Activated CD4-positive, CD25-positive, alpha-beta regulatory T cell (primary cell): ENCODE measurements at places on chromosomes 12 and 14.

DNA sequence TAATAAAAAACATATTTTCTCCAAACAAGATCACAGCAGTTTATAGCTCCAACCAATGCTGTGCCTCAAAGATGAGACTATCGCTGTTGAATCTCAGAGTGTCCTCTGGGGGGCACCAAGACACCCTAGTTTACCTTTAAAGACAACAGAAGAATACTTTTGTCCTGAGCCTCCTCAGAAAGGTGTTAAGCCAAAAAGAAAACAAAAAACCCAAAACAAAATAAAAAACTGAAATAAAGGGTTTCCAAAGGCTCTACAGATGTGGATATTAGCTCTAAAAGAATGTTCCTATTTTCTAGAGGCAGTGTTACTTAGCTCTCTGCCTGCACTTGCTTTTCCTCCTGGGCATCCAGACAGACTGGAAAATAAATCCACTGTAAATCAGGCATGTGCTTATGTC lies 86.9 kb upstream of the TTC7B start:
- DNase-seq, result peak; percentile 48

DNA sequence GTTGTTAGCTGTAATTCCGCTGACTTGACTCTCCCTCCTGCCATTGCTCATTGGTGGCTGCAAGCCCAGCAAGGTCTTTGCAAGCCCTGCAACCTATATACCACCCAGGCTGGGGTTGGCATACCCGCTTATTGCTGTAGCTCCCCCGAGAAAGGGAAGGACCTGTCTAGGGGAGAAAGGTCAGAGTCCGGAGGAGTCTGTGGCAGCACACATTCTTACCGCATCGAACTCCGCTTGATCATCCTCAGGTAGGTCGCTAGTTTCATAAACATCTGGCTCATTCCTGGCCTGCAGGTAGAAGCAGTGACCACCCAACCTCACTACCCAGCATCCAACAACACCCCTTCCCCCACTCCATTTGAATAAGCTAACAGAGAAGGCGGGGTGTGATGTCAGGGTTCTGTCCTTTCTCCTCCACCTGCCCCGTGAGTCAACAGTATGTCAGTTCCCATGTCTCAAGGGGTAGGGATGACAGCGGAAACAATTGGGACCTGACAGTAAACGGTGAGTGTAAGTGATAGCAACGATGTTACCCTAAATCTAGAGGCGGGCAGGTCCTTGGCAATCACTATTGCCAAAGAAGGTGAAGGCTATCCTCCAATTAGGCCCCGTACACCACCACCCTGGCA lies 1.1 kb downstream of the DCTN2 start:
- no peak for DNase-seq

DNA sequence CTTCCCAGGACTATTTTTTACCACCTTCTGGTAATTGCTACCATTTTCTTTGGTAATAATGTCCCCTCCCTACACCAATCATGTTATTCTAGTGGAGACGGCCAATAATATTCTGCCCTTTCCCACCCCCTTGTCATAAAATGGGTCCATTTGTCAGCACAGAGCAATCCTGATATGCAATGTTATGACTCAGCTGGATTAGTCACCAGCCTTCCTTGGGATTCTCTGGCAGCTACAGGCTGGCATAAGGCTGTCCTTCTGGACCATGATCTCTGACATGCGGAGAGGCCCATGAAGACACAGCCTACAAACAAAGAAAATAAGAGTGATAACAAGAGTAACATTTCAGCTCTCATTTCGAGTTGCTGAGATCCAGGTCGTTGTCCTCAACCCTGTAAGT lies 222.0 kb upstream of the CPNE8 start:
- DNase-seq, result no peak

DNA sequence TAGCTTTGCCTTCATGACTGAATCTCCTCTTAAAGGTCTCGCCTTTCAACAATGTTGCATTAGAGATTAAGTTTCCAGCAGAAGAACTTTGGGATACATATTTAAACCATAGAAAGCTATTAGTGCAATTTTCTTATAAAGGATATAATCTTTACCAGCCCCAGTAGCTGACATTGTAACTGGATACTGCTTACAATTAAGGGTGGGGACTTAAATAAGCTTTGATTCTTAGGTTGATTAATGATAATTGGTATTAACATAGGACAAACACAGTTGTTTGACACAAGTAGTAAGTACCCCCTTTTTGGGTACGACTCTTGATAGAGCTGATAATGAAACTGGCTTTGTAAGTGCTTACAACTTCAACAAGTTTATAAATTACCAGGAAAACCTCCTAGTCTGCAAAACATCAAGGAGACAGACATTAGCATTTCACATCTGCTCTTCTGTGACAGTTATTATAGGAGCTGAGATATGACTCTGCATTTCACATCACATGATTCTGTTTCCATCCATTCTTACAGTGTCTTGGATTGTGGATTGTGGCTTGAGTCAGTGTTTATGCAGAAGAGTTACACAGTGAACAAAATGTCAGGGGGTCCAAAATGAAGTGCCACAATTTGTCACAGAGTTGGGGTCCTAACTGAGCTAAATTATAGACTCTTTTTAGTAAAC lies 249.1 kb upstream of the E2F7 start:
- DNase-seq, result no peak

DNA sequence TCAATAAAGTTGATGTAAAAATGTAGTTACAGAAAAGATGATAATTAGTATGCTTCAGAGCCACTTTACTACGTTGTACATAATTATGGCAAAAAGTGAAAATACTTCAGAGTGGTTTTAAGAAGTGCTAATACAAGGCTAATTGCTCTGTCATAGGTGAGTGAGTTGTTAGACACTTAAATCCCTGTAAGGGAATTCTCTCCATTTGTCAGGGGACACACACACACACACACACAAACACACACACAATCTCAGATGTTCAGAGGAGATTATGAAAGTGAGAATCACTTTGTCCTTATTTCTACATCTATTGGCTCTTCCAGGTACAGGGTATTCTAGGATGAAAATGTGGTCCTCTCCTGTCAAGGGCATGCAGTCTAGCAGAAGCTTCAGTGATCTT lies 208.3 kb upstream of the PELI2 start:
- DNase-seq, result no peak

DNA sequence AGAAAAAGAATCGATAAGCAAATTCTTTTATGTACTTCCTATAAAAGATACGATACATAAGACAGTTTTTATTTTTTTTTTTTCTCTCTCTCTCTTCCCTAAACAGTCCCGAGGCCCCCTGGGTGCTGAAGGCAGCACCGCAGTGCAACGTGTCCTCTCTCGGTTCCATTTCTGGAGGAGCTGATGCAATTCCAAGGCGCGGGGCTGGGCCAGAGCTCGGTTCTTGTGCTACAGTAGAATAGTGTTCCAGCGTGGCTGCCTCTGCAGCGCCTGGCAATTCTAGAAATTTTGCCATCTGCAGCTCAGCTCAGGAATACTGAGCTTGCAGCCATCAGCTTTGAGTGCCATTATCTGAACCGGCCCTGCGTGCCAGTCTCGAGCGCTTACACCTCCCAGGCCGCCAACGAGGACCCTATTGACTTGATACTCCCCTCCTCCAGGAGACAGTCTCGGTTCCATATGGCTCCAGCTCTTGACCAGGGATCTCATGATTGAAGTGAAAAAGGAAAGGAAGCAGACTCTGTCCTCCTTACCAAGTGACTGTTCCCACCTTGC lies 630 bp downstream of the ALDH1L2 start:
- DNase-seq, result no peak

DNA sequence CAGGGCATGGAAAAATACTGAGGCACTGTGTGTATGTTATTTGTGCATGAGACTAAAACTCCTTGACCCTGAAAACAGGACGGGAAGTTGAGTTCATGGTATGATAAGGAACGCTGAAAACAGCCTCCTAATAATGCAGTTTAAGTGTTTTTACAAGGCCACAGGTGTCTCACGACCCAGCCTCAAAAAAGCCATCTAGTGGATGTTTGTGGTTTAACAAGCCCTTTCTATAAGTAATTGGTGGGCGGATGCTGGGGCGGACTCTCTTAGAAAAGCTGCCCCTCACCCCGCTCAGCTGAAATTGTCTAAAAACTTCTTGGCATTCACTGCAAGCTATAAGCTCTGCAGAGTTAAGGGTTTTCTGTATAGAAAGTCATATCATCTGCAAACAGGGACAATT lies 184.5 kb downstream of the NUBPL start:
- no peak for DNase-seq

DNA sequence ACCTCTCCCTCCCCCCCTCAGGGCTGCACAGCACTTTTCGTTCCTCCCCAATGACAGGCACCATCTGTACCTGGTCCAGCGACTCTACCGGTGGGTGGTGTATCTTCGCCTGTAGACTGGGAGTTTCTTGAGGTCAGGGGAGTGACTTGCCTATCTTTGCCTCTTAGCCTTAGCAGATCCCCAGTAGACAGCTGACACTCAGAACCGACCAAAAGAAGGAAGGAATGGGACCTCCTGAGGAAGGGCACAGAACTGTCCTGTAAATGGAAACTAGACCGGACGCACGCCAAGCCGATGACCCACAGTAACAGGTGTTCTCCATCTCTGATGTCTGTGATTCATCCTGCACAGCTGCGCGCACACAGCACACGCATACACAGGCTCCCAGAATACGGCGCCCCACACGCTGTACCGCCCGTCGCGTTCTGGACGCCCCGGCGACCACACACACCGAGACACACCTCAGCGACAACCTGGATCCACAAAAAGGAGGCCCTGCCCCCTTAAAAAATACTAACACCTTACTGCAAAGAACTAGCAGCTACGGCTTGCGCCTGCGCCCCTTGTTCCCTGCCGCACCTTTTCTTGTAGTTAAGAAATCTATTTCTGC lies 673 bp upstream of the TTC9 start:
- no peak for DNase-seq

DNA sequence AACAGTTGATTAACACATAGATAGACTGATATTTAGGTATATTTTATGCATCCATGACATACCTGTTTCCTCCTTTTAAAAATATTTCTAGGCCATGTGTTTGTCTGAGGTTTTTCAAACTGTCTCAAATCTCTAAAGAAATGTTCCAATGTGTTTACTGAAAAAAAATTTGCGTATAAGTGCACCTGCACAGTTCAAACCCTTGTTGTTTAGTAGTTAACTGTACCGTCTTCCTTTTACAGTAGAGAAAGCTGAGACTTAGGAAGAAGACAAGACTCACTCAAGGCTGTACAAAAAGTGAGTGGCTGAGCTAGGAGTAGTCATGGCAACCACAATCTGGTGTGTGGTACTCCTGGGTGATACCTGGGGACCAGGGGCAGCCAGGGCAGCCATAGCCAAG lies 934.6 kb downstream of the VRK1 start:
- no peak for DNase-seq

- no peak for DNase-seq
Observed at GRCh38 chr12:57965766-57966165, 24.4 kb downstream of the ATP23 start.

GRCh38 chr12:57258977-57259970 lies 8.3 kb upstream of the STAC3 start:
- no peak for DNase-seq

DNA sequence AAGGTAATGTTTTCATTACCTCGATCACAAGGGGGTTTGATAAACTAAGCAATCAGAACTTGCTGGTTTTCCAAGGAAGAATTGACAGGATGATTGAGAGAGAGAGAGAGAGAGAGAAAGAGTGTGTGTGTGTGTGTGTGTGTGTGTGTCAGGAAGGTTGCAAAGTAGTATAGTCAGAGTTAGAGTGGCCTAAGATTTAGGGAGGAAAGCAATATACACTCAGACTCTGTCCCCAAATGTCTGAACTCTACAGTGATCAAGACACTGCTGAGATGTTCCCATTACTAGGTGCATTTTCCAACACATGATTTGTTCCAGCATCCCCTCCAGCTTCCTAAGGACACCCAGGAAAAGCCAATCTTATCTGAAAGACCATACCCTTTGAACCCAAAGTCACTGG lies 1074.1 kb downstream of the BCL11B start:
- no peak for DNase-seq

DNA sequence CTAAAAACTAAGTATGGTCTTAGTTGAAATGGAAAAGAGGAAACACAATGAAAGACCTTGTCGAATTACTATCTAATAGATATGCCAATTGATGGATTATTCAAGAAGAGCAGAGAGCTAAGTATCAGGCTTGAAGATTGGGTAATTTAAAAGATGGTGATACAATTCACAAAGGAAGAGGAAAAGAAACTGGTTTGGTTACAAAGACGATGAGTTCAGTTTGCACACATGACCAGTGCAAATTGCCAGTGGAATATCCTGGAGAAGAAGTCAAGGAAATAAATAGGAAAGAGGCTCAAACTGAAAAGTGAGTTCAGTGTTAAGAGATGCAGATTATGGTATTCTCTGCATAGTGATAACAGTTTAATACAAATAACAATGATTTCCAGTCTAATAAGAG lies 2.5 kb upstream of the RAP1B start:
- DNase-seq, result no peak

GRCh38 chr12:63220921-63221320 lies 69.9 kb upstream of the AVPR1A start:
- DNase-seq, result no peak

DNA sequence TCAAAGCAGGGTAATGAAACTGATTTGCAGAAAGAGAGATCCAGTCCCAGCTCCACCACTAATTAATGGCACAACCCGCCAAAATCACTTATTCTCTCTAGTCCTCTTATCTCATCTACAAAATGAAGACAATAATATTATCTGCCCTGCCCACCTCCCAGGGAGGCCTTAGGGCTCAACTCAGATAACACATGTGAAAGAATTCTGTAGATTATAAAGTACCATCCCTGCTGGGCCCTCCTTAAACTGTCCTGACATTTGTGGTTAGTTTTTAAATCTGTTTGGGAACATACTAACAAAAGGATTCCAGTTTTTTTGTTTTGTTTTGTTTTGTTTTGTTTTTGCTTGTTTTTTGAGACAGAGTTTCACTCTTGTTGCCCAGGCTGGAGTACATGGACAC lies 7.3 kb downstream of the POMT2 start:
- no peak for DNase-seq

- no peak for DNase-seq
Observed at GRCh38 chr14:32074887-32075572, 2.1 kb upstream of the ARHGAP5 start.

DNA sequence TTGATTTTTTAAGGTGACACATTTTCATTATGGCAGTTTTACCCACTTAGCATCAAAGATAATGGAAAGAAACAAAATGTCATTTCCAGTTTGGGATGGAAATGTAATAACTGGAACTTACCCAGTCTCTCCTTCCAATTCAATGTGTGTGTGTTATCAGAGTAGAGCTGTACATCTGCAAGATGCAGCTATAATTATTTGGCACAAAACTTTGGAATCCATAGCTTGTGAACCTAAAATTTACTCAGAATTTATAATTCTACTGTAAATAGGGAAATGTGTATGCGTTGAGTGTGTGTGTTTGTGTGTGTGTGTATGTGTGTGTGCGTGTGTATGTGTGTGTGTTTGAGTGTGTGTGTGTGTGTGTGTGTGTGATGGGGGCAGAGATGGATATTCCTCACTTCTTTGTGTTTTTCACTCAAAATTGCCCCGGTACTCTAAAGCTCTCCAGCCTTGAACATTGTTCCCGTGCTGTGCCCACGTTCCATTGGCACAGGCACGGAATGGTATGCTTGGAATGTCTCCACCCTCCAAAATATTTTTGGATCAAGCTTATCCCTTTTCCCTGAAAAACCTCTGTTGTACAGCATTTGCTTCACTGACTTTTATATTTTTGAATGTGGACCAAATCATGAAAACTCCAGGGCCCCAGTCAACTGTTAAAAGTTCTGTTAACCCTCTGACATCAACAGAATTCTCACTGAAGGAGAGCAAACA lies 150.2 kb upstream of the BMP4 start:
- DNase-seq, result no peak
